Kidney (tissue), 22 donors: ENCODE measurements at places on chromosomes 7 and 10. TPM values are rescaled to one million over a fixed set of nuclear protein-coding genes. Genes with fewer than 3 reads are reported as not detected.
A peak's percentile ranks its signal among the peaks of the same experiment; 100 is the strongest.

DNA sequence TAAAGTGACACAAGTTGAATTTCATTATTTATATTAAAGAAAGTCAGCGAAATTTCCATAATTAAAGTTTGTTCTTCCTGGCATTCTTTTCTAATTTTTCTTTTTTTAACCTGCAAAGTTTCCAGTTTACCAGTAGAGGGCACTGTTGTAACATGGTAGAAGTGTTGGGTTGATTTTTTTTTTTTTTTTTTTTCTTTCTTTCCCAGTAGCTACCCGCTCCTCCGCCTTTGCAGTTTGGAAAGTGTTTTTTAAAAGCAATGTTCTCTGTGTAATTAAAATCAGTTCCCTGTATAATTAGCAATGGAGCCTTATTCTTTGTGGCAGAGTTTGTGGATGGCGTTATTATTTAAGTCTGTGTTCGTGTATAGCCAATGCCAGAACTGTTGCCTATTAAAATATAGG is 53.7 kb downstream of the TAF3 start:
- H3K27me3 ChIP-seq = no peaks in the 10 kb centered on the region
- H3K4me1 ChIP-seq = no peaks in the 10 kb centered on the region
- H3K36me3 ChIP-seq = no peaks in the 10 kb centered on the region
- H3K4me3 ChIP-seq = peak overlapping the region; percentile 44

- no peaks in the 10 kb centered on the region for H3K4me1 ChIP-seq
- H3K4me3 ChIP-seq = no peak overlapping the region
- no peaks in the 10 kb centered on the region for H3K36me3 ChIP-seq
These were observed 395.7 kb upstream of the NRG3 start for GRCh38 chr10:81479316-81479715.

DNA sequence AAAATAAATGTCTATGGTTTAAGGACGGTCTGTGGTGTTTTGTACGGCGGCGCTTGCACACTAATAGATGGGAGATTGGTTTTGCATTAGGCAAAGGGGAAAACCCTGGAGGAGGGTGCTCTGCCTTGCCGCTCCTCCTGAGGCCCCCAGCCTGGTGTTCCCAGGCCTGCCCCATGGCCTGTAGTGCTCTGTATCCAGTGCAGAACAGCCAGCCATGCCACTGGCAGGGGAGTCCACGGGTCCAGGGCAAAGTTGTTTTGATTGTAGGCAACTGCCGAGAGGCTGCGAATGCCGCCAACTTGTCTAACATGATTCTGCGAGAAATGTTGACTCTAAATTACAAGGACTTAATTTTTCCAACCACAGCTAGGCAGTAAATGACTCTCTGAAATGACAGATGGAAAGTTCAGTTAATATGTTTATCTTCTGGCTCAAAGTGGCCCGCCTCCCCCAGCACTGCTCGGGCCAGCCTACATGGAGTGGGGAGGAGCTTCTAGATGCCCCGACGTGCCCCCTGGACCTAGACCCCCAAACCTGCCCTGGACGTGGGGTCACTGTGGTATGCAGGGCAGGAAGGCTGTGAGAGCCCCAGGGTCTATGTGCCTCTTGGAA is 104.6 kb upstream of the GDF10 start:
- no peaks in the 10 kb centered on the region for H3K36me3 ChIP-seq
- no peak for DNase-seq
- no peaks in the 10 kb centered on the region for H3K27me3 ChIP-seq
- no peak overlapping the region for H3K27ac ChIP-seq
- no peak overlapping the region for H3K4me3 ChIP-seq

DNA sequence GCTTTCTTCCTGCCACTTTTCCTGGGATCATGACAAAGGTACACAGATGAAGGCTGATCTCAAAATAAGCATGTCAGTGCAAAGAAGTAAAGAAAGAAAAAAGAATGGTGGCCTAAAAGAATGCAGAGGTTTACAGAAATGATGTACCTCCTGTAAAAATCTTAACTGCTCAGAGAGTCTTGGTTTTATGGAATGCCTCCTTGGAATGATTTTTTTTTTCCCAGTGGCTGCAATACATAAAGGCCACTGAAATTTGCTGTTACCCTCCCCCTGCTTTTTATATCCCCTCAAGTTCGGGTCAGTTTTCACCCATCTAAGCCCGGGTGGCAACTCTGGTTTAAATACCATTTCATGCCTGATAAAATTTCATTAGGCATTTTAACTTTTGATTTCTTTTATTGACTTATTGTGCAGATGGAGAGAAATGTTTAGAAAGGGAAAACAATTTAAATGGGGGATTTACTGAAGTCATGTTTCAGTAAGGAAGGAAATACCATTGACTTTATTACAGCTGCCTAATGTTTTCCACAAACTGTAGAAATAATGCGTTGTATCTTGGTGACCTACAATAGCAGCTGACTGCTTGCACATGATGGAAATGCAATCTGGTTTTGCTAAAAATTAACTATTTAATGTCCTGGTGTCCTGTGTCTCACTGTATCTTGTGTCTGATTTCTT is 102.5 kb downstream of the SAMD9 start:
- no peaks in the 10 kb centered on the region for H3K36me3 ChIP-seq
- no peaks in the 10 kb centered on the region for H3K27me3 ChIP-seq
- no peak overlapping the region for H3K4me3 ChIP-seq
- peak; percentile 82 for DNase-seq

DNA sequence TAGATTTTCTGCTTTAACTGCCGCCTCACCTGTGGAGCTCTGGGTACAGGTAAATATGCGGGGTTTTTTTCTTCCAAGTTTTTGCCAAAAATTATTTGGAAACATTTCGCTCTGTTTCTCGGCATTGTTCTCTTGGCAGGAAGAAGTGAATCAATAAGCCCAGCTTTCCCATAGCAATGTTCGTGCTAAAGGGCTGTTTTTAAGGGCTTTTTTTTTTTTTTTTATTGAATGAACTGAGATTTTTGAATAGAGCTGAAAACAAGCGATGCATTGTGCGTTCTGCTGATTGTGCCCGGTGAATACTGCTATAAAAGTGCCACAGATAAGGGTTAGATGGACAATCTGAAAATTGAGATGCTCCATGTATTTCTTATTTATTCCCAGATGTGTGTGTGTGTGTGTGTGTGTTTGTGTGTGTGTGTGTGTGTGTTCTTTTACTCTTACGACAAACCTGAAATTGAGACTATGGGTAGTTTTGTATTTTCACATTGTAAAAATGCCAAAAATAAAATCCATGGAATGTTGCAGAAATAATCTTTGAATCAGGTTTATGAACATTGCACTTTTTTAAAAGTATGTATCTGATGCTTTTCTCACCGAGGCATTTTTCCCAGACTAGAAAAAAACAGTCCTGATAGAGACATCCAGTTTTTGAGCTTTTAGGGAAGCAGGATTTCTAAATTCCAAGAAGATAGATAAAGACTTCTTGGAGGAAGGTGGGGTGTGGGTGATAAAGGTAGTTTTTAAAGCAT is 30.5 kb downstream of the KIAA1217 start:
- no peak for DNase-seq
- H3K4me3 ChIP-seq = peak overlapping the region; percentile 54
- no peaks in the 10 kb centered on the region for H3K36me3 ChIP-seq
- H3K27me3 ChIP-seq = no peaks in the 10 kb centered on the region

GRCh38 chr10:70164163-70164562 is 6.2 kb downstream of the SAR1A start:
- H3K36me3 ChIP-seq = no peaks in the 10 kb centered on the region
- no peaks in the 10 kb centered on the region for H3K27me3 ChIP-seq
- H3K4me3 ChIP-seq = no peak overlapping the region
- DNase-seq = no peak
- H3K27ac ChIP-seq = no peak overlapping the region

- H3K4me3 ChIP-seq = no peak overlapping the region
- H3K27ac ChIP-seq = no peak overlapping the region
- H3K27me3 ChIP-seq = no peaks in the 10 kb centered on the region
- no peaks in the 10 kb centered on the region for H3K4me1 ChIP-seq
- H3K36me3 ChIP-seq = no peaks in the 10 kb centered on the region
- DNase-seq = no peak
These were observed 25.0 kb downstream of the PDE1C start for GRCh38 chr7:32045228-32045627.

GRCh38 chr10:6659451-6659850 is 79.4 kb upstream of the PRKCQ start:
- H3K27ac ChIP-seq = no peak overlapping the region
- H3K4me3 ChIP-seq = no peak overlapping the region
- H3K4me1 ChIP-seq = no peaks in the 10 kb centered on the region
- no peaks in the 10 kb centered on the region for H3K27me3 ChIP-seq

DNA sequence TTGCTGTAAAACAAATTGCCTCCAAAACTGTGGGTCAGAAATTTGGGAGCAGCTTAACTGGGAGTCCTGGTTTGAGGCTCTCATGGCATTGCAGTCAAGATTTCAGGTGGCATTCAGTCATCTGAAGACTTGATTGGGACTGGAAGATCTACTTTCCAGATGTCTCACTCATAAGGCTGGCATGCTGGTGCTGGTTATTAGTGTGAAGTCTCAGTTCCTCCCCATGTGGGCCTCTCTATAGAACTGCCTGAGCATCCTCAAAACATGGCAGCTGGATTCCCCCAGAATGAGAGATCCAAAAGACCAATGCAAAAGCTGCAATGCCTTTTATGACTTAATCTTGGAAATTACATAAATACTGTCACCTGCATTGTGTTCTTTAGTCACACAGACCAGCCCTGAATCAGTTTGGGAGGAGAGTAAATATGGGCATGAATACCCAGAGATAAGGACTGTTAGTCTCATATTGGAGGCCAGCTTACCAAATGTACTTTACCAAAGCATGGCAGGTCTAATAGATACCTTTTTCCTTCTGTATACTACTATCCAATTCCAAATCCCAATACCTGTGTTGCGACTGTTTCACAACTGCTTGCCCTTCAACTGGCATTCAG is 6.5 kb upstream of the HERPUD2 start:
- DNase-seq = no peak
- H3K27ac ChIP-seq = no peak overlapping the region
- no peaks in the 10 kb centered on the region for H3K27me3 ChIP-seq
- H3K36me3 ChIP-seq = no peaks in the 10 kb centered on the region
- H3K4me3 ChIP-seq = no peak overlapping the region
- H3K4me1 ChIP-seq = no peaks in the 10 kb centered on the region

DNA sequence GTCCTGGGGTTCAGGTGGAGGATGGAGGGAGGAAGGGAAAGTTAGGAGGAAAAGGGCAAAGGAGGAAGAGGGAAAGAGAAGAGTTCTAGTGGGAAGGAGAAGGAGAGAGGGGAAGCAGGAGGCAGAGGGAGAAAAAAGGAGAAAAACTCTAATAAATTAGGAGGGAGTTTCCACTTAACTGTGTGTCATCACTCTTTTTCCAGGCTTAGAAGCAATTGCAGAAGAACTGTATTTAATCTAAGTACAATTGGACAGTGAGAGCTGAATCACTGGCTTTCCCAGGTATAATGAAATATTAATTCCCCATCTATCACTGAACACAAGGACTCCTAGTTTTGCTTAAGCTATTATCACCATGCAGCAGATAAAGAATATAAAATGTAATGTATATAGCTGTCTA is 76.8 kb downstream of the CREB3L2 start:
- peaks cover 15% of the 10 kb centered on the region for H3K36me3 ChIP-seq
- H3K27ac ChIP-seq = no peak overlapping the region
- H3K4me1 ChIP-seq = peaks cover 14% of the 10 kb centered on the region
- H3K27me3 ChIP-seq = no peaks in the 10 kb centered on the region
- no peak for DNase-seq
- H3K4me3 ChIP-seq = no peak overlapping the region

DNA sequence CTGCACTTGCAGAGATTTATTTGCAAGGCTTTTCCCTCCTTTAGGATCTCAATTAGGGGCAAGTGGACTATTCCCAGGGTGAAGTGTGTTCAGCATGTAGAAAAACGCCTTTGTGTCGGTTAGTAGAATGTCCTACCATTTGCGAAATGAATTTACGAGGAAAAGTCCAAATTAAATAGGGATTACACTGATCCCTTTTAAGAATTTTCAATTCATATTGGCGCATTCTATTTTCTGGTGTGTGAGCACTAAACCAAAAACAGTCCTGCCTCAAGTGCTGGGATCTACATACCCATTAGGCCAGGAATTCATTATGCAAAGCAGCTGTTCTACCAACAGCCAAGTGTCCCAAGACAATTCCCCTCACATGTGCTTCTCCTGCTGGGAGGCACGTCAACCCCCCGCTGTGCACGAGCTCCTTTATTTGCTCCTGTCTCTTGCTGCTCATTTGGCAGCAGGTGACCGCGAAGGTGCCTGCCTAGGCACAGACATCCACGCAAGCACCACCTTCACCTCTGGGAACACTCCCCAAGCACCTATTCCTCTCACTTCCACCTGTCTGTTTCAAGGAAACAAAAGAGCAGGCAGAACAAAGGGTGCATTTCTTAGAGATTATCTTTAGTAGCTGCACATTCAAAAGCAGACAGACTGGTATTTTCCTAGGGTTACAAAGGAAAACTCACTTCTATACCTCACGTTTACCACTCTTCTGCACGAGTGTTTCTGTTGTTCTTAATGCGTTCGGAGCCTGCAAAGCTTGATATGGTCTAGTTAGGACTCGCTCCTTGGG is 134.6 kb upstream of the FGFR2 start:
- no peak overlapping the region for H3K4me3 ChIP-seq
- no peaks in the 10 kb centered on the region for H3K4me1 ChIP-seq
- H3K27ac ChIP-seq = no peak overlapping the region
- no peaks in the 10 kb centered on the region for H3K27me3 ChIP-seq

DNA sequence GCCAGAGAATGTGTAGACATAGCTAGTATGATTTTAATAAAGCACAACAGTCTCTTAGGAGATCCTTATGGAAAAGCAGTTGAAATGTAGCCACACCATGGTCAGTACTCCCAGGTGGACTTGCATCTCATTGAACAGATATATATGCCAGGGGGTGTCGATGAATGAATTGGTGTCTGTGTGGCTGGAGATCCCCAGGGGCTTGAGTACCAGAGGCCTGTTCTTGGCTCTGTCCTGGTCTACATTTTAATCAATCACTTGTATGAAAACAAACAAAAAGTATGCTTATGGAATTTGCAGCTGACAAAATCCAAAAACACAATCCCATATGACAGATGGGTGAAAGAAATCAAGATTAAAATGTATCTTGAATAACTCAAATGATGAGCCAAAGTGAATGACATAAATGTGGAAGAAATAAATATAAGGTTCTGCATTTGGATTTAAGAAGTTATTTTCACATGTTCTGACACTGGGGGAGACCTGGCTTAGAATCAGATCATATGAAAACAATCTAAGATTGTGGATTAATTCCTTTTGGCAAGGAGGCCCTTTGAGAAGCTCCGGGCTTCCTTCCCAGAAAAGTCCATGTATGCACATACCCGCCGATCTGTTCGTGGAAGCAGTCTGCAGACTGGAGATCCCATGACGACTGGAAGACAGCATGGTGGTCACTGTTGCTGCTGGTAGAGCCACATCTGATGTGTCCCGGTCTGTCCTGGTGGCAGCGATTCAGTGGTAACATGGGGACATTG is 15.6 kb downstream of the CLEC2L start:
- no peaks in the 10 kb centered on the region for H3K36me3 ChIP-seq
- no peaks in the 10 kb centered on the region for H3K4me1 ChIP-seq
- H3K4me3 ChIP-seq = no peak overlapping the region
- no peak overlapping the region for H3K27ac ChIP-seq
- no peaks in the 10 kb centered on the region for H3K27me3 ChIP-seq
- DNase-seq = no peak

- H3K4me3 ChIP-seq = no peak overlapping the region
- no peaks in the 10 kb centered on the region for H3K27me3 ChIP-seq
- no peaks in the 10 kb centered on the region for H3K36me3 ChIP-seq
- no peak overlapping the region for H3K27ac ChIP-seq
- H3K4me1 ChIP-seq = no peaks in the 10 kb centered on the region
- no peak for DNase-seq
These were observed 188.4 kb downstream of the SEM1 start for GRCh38 chr7:96521068-96521894.

Gene LMTK2
- polyA plus RNA-seq = 3.3 TPM

Gene SLC16A9
- polyA plus RNA-seq = 91.1 TPM

Gene RADIL
- 1.7 TPM for polyA plus RNA-seq

Gene C10orf95
- 0.62 TPM for polyA plus RNA-seq

Gene FFAR4
- 0.11 TPM for polyA plus RNA-seq

Gene FAM3C
- polyA plus RNA-seq = 49.5 TPM

Gene CTAGE15
- not detected for polyA plus RNA-seq

Gene GPR26
- not detected for polyA plus RNA-seq
